ENCODE measurements at places on chromosomes 4 and X.
A peak's percentile ranks its signal among the peaks of the same experiment; 100 is the strongest.

DNA sequence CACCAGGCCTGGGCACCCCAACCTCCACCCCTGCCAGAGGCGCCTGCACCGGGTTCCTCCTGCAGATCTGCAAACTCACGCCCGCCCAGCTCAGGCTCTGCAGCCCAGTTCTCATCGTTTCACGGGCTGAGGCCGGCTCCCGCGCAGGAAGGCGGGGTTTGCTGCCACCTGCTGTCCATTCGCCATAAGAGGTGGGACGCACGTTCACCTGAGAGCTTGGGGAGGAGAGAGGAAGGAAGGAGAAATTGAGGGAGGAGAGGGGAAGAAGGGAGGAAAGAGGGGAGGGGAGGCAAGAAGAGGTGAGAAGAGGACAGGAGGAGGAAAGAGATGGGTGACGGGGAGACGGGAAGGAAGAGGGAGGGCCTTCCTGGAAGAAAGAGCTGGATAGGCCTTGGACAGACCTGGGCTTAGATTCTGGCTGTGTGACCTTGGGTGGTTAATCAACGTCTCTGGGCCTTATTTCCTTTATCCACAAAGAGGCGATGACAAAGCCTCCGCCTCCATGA is 114.5 kb downstream of the ADRA2C start:
- peak; percentile 67 for DNase-seq

GRCh38 chr4:4681653-4682052 is 139.8 kb upstream of the STX18 start:
- DNase-seq: no peak

- no peak for DNase-seq
These were observed 106.1 kb downstream of the IRF2 start for GRCh38 chr4:184368290-184368689.

GRCh38 chrX:109920325-109920724 is 82.6 kb upstream of the TMEM164 start:
- no peak for DNase-seq

DNA sequence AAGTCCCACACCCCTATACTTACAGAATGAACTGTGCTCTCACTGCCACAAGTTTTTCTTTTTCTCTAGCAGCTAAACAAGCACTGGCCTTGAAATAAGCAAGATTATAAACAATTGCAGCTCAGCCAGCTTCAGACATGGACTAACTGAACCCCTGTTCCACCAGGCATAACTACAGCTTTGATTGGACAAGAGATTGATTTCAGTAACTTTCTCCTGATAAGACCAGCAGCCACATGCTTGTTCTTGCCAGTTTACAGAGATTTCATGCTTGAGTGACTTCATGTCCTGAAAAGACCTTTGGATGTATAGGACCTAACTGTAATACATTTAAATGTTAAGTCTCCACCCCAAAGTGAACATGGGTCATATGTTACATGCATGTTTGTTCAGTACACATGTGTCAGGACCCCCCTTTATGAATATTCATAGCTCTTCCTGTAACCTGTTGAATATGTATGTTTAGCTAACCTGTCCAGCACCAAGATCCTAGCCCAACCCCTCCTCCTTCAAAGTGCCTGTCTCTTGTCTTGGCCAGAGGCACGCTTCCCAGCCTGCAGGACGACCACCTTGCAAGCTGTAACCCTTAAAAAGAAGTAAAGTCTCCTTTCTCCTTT is 27.9 kb downstream of the ZNF275 start:
- no peak for DNase-seq

DNA sequence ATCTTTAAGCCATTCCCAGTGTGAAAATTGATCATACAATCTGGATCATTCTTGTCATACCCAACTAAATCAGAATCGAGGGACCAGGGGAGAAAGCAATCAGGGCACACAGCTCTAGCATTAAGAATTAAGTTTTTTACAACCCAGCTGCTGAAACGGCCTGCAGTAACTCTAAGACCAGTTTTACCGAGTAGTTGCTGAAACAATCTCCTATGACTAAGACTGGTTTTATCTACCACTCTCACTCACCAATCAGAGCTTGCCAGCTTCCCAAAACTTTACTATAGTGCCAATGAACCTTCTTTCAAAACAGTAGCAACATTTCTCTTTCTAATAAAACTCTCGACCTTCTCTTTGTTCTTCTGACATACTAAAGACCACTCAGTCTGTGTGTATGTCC is 2.8 kb upstream of the SAP30 start:
- DNase-seq: peak; percentile 21

DNA sequence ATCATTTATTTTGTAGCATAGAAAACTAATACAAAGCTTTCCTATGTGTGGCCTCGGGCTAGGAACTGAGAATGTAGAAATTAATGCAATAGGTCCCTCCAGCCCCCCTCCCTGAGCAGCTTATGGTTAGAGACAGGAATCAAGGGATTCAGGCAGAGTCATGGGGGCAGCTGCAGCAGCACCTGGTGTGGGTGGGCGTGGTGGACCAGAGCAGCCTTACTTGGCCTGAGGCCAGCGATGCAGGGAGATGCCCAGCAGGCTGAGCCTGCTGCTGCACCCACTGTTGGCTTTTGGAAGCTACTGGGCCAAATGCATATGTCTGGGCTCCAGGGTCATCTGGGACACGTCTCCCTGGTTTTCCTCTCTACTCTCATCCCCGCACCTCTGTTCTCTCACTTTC is 74.0 kb downstream of the STK32B start:
- no peak for DNase-seq

All from AG08395 (cell line).